ENCODE measurements at places on chromosomes 1 and 21. TPM values are rescaled to one million over a fixed set of nuclear protein-coding genes. Genes with fewer than 3 reads are reported as not detected.

Gene GJA5
- 16.9 TPM for total RNA-seq

Gene CENPS
- total RNA-seq, result 11.6 TPM

Gene FAM43B
- 1.0 TPM for total RNA-seq

Gene TEKT2
- 0.90 TPM for total RNA-seq

Gene TMOD4
- 1.1 TPM for total RNA-seq

Gene PAPPA2
- 0.90 TPM for total RNA-seq

Gene CCDC185
- not detected for total RNA-seq

Gene LAMB3
- 4.0 TPM for total RNA-seq

Gene DNASE2B
- not detected for total RNA-seq

Gene FAM131C
- total RNA-seq, result not detected

Gene PRDM16
- total RNA-seq, result 5.9 TPM

Gene LRRC71
- 0.60 TPM for total RNA-seq

Gene IGSF5
- not detected for total RNA-seq

Gene MAP3K21
- 1.8 TPM for total RNA-seq

Gene PKP1
- 0.22 TPM for total RNA-seq

Gene KRTAP11-1
- total RNA-seq, result not detected

Gene CGN
- total RNA-seq, result 0.63 TPM

Gene FAM177B
- total RNA-seq, result 1.0 TPM

Gene PLA2G2F
- not detected for total RNA-seq

Gene SEC16B
- total RNA-seq, result 10.5 TPM

Gene FAM167B
- 4.8 TPM for total RNA-seq

Gene LACTBL1
- total RNA-seq, result not detected

Gene USH2A
- under 0.01 TPM for total RNA-seq

Gene MYCL
- 0.84 TPM for total RNA-seq

Gene NUP210L
- total RNA-seq, result under 0.01 TPM

Gene ZSWIM5
- total RNA-seq, result 2.4 TPM

Gene UQCRHL
- total RNA-seq, result 2.5 TPM

Gene SLC1A7
- total RNA-seq, result not detected

Gene LIN9
- total RNA-seq, result 2.4 TPM

Gene AIM2
- 4.0 TPM for total RNA-seq

Gene OR14I1
- total RNA-seq, result not detected

Measured in tibial nerve (tissue), 4 donors.